ENCODE measurements at places on chromosomes 6 and 20.

DNA sequence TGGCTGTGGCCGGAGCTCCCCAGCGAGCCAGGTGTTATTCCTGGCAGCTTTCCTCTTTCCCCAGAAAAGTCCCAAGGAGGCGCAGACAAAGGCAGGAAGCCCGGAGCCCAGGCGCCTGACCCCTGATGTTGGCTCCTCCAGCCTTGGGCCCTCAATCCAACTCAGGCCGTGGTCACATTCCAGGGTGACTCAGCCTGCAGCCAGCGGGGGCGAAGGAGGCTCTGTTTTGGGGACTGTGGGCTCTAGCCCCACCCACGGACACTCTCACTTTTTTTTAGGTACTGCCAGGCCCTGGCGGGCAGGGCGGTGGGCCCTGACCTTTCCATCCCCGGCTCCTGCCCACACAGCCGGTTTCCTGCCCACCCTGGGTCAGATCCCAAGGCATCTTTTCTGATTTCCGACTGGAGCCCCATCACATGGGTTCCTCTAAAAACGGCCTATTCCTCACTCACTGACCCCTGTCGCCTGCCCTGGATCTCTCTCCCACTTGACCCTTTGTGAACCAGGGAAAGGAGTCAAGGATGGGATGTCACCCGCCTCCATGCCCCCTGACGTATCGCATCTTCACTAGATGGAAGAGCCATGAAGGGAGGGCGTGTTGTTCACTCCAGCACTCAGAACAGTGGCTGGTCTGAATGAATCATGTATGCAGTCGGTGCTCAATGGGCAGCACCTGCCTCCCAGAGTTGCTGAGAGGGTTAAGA lies 5.5 kb downstream of the PTGIS start:
- DNase-seq: peak; percentile 87

- no peak for DNase-seq
Measured at GRCh38 chr20:63462244-63462643, 10.2 kb downstream of the KCNQ2 start.

DNA sequence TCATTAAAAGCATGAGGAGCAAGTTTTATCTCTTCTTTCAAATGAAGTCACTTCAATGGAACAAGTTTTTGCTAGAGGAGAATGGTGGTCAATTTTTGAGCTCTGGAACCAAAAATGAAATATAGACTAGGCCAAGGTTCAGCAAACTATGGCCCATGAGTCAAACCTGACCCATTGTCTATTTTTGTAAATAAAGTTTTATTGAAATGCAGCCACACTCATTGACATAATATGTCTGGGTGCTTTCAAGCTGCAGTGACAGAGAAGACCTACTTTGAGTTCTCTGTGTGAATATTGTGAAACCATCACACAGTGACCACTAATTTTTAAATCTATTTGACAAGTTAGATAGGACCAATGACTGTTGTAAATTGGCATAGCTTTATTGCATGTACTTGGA lies 13.4 kb downstream of the RAE1 start:
- DNase-seq: no peak

DNA sequence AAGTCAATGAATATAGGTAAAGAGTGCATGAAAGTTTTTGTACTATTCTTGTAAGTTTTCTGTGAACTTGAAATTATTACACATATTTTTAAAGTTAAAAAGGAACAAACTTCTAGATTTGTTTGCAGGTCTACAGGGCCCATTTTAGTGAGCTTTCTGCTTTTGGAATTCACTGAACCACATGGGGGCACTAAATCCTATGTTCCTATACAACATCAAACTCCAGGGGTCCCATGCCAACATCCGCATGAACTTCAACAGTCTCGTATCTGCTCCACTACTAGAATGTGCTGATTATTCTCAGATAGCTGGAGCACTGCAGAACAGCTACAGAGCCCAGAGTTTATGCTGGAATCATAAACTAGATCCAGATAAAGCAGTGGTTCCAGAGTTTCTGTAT lies 347.9 kb upstream of the SPTLC3 start:
- no peak for DNase-seq

- no peak for DNase-seq
Measured at GRCh38 chr6:162856885-162857284, 129.1 kb downstream of the PACRG start.

DNA sequence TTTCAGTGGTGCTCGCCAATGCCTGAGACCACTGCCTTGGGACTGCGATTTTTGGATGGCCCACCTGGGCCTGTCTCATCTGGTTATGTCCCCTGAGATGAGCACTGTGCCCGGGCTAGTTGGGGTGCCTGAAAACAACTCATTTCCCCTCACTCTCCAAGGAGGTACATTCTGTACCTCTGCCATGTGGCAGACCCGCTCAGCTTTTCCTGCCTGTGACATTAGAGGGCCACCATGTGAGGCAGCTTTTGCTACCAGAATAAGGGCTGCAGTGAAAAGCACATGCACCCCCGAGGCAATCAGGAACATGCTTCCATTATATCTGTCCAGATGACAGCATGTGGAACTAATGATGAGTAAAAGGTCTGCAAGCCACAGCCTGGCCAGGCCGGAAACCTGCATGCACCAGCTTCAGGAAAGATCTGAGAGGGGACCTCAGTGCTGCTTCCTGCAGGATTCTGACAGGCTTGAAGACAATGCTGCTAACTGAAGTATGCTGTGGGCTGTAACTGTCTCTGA lies 11.3 kb upstream of the SRSF6 start:
- peak; percentile 76 for DNase-seq

GRCh38 chr6:103177791-103178190 lies 1681.9 kb downstream of the HACE1 start:
- no peak for DNase-seq

DNA sequence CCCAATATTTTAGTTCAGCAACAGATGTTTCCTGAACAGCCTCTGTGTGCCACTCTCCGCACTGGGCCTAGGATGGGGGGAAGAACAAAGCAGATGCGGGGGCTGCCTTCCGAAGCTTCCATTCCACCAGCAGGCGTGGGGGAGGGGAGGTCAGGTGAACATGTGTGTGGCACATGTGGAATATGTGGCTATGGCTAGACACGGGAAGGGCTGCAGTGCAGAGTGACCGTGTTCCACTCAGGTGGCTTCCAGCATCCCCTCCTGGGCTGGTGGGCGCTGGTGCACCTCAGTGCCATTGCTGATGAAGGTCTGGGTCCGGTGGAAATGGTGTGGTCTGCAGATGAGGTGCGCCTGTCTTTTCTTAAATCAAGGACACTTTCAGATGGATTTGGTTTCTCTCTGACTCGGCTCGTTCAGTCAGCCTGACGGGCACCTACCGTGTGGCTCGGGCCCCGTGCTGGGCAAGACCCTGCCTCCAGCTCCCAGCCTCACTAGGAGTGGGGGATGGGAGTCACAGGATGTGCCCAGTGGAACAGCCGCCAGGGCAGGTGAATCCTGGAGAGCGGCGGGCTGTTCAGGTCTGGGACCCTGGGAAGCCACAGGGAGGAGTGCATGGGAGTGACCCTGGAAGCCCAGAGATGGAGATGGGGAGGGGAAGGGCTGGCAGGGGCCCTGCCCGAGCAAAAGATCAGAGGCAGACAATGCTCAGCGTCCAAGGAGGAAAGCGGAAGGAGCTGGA lies 111.0 kb downstream of the SYCP2 start:
- peak; percentile 83 for DNase-seq

- DNase-seq: peak; percentile 80
Measured at GRCh38 chr6:7140631-7141378, 33.0 kb downstream of the RREB1 start.

GRCh38 chr6:30885481-30885998 lies 1.2 kb downstream of the DDR1 start:
- DNase-seq: no peak

GRCh38 chr6:112235956-112236355 lies 18.4 kb downstream of the LAMA4 start:
- DNase-seq: no peak

- DNase-seq: no peak
Measured at GRCh38 chr6:163655217-163656121, 241.0 kb downstream of the QKI start.

All from RWPE2 (cell line).